AG04450 (cell line): ENCODE measurements at places on chromosomes 6 and 20.

DNA sequence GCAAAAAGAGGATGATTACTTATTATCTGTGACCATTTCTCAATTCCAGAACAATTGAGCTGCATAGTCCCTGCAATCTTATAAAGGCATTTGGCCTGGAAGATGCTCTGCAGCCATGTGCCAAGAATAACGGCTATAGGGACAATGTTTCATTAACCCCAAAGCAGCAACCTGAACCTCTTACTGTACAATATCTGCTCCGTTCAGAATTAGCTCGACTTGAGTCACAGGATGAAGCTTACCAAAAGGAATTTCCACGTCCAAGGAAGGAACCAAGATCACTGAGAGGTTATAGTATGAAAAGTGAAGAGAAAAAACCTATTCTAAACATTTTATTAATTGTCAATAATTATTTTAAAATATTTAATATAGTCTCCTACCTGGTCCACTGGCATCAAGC lies 167.3 kb upstream of the GMDS start:
- DNase-seq, result peak; percentile 30

DNA sequence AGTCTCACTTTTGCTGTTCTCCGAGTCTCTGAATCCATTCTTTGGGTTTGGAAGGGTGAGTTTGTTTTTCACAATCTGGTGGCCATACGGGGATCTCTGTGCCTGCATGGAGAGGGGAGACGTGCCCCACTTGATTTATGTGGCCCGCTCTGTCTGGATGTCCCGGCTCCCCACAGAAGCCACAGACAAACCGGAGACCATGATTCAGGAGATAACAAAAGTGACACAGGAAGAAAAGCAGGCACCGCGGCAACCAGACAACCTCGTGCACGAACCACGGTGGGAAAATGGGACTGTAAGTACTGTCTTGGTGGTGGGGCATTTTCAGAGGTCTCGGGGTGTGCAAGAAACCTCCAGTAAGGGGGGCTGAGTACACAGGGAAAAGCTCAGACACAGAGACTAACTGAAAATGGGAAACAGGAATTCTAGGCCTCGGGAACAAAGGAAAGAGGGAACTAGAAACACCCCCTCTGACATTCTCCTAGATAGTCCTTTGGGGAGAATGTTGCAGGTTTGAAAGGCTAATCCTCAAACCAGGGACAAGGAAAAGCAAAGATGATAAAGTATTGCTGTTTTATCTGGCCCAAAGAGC lies 22.1 kb upstream of the ZNF318 start:
- no peak for DNase-seq

GRCh38 chr20:59253325-59253724 lies 47.1 kb upstream of the EDN3 start:
- DNase-seq, result no peak

- no peak for DNase-seq
Measured at GRCh38 chr20:15447549-15447948, 1110.1 kb upstream of the FLRT3 start.

- DNase-seq, result no peak
Measured at GRCh38 chr20:3433744-3434143, 26.3 kb upstream of the DNAAF9 start.

DNA sequence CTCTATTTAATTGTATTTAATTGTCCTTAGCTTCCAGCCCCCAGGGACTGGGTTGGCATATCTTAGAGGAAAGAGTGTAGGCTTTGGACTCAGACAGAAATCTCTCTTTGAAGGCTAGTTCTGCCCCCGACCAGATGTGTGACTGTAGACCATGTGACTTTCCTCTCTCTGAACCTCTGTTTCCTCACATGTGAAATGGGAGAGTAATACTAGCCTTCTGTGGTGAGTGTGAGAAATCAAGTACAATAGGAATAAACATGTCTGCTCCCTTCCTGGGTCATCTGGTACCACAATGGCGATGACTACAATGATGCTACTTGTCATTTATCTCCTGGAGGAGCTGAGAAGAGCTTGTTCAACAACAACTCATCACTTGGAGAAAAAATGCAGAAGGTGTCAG lies 179.9 kb downstream of the LRFN2 start:
- no peak for DNase-seq

GRCh38 chr6:90110971-90111370 lies 185.7 kb downstream of the BACH2 start:
- no peak for DNase-seq

GRCh38 chr6:82068721-82069120 lies 178.8 kb downstream of the IBTK start:
- DNase-seq, result no peak

DNA sequence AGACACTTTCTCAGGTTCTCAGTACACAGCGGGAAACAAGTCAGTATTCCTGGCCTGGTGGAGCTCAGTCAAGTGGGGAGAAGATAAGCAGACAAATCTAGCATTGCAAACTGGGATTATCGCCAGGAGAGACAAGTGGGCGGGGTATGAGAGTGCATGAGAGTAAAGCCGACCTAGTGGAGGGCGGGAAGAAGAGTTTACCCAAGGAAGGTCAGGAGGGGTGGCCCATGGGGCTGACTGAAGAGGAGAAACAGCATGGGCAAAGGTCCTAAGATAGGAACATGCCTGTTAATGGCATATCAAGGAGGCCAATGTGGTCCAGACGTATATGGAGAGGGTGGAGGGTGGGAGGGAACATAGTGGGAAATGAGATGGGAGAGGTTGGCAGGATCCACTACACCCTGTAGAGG lies 12.4 kb upstream of the CSNK2A1 start:
- DNase-seq, result no peak

DNA sequence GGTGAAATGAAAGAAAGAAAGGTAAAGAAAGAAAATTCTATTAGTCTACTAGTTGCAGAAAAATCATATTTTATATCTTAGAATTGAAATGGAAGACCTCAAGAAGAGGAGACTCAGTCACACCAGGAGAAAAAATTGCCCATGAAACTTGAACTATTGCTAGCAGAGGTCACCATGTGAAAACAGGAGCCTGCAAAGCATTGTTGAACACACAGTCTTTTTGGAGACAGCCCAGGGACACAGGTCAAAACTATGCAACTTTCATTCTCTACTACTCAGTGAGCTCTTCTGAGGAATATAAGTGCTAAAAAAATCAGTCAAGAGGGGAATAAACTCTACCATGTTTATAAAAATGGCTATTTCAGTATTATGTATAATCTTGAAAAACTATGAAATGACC lies 89.8 kb upstream of the TENT5A start:
- no peak for DNase-seq

- no peak for DNase-seq
Measured at GRCh38 chr6:2796861-2797260, 31.7 kb downstream of the WRNIP1 start.

DNA sequence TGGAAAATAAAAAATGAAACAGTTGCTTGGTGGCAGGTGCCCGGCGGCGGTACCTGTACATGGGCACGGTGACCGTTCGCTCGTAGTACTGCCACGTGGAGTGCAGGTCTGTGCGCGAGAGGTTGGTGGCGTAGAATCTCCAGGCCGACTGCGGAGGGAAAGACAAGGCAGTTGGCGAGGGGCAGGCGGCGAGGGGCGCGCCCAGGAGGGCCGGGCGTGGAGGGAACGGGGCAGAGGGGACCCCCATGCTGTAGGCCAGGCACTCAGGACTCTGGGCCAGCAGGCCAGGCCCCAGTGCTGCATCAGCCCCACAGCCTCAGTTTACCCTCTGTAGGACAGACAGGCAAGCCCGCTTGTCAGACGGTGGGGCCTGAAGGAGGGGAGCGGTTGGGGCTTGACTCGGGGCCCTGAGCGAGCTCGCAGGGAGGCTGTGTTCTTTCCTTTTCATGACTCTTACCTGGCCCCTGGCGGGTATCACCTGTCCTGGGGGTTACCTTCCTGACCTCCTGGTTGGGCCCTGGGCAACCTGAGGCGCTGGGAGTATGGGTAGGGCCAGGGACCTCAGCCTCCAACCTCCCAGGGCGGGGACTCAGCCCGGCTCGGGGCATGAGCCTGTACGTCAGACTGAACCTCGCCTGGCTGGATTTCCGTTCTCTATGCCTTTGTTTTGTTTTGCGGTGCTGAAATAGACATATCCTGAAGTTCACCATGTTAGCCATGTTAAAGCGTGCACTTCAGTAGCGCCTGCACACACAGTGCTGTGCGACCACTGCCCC lies 38.5 kb downstream of the KCNQ2 start:
- no peak for DNase-seq
